G401 (cell line): ENCODE measurements at places on chromosomes 3 and 15.

- DNase-seq = no peak
Observed at GRCh38 chr3:172076212-172076611, 36.8 kb downstream of the FNDC3B start.

GRCh38 chr15:31444844-31445243 is 118.2 kb downstream of the KLF13 start:
- DNase-seq = no peak

GRCh38 chr15:98978153-98978552 is 29.4 kb downstream of the PGPEP1L start:
- DNase-seq = no peak

DNA sequence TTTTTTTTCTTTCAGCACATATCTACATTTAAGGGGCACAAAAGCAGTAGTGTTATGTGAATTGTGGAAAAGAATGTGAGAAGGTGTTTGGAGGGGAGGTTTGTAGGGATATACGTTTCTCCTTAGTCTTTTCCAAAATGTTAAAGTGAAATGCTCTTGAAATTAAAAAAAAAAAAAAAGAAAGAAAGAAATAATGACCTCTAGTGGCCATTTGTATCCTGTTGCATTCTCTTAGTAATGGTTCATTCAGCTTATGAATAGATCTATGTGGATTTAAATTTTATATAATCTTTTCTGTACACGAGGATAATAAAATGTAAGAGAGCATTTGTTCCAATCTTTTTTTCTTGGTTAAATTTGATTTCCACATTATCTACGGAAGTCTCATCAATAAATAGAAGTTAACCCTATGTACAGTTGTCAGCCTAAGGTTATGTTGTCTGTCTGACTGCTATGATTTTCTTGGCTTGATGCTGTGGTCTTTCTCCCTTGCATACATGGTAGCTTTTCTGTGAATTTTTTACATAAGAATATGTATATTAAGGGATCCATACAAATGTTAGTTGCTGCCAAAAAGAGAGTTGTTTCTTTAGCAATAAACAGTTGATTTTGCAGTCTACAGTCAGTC is 1.7 kb downstream of the P2RY13 start:
- DNase-seq = no peak

- DNase-seq = no peak
Observed at GRCh38 chr3:90034038-90034437, 926.6 kb downstream of the EPHA3 start.
